ENCODE measurements at places on chromosomes 5 and 9.
A peak's percentile ranks its signal among the peaks of the same experiment; 100 is the strongest.

GRCh38 chr5:173922527-173922926, 34.4 kb downstream of the CPEB4 start:
- DNase-seq: no peak

DNA sequence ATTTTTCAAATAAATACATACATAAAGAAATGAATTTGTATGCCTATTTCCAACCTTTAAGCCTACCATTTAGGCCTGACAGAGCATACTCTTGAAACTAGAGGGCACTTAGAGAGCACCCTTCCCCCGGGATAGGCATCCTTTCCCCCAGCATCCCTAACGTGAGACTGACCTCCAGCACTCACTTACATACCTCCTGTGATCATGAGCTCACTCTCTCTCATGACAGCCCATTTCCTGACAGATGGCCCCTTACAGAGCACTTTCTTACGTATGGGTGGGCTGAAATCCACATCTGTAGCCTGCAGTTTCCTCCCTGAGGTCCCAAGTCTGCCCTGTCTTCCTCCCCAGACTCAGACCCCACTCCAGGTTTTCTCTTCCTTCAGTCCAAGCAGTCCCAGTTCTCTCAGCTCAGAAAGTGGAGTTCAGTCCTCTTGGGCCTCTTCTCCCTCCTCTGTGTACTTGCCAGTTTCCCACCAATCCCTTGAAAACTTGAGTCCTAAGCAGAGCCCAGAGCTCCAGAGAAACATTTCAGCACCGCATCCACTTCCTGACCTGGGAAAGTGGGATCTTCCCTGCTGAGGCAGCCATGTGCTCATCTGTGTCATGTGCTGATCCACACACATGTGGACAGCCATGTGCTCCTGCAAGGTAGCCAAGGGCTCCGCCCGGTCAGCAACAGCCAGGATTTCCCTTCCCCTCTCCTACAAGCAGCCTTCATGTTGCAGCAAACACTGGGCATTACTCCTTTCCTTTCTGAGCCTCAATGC, 2.2 kb upstream of the CDX1 start:
- DNase-seq: no peak

GRCh38 chr5:176818391-176819098, 8.2 kb downstream of the UNC5A start:
- peak; percentile 31 for DNase-seq

GRCh38 chr5:82022499-82022898, 50.7 kb downstream of the ATG10 start:
- no peak for DNase-seq

GRCh38 chr9:12640866-12641636, 52.1 kb upstream of the TYRP1 start:
- DNase-seq: no peak
